ENCODE measurements at places on chromosomes 7 and 10.

DNA sequence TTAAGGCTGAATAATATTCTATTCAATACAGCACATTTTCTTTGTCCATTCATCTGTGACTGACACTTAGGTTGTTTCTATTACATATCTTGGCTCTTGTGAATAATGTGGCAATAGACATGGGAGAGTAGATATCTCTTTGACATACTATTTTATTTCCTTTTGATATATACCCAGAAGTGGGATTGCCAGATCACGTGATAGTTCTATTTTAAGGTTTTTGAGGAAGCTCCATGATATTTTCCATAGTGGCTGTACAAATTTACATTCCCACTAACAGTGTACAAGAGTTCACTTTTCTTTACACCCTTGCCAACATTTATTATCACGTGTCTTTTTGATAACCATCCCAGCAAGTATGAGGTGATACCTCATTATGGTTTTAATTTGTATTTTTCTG is 1114.7 kb downstream of the CNTNAP2 start:
- no peak for DNase-seq

DNA sequence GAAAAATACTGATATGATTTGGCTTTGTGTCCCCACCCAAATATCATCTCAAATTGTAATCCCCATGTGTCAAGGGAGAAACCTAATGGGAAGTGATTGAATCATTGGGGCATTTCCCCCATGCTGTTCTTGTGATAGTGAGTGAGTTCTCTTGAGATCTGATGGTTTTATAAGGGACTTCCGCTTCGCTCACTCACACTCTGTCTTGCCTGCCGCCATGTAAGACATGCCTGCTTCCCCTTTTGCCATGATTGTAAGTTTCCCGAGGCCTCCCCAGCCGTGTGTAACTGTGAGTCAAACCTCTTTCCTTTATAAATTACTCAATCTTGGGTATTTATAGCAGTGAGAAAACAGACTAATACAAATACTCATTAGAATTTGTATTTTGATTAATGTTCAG is 5.1 kb upstream of the MRPS17 start:
- no peak for DNase-seq

DNA sequence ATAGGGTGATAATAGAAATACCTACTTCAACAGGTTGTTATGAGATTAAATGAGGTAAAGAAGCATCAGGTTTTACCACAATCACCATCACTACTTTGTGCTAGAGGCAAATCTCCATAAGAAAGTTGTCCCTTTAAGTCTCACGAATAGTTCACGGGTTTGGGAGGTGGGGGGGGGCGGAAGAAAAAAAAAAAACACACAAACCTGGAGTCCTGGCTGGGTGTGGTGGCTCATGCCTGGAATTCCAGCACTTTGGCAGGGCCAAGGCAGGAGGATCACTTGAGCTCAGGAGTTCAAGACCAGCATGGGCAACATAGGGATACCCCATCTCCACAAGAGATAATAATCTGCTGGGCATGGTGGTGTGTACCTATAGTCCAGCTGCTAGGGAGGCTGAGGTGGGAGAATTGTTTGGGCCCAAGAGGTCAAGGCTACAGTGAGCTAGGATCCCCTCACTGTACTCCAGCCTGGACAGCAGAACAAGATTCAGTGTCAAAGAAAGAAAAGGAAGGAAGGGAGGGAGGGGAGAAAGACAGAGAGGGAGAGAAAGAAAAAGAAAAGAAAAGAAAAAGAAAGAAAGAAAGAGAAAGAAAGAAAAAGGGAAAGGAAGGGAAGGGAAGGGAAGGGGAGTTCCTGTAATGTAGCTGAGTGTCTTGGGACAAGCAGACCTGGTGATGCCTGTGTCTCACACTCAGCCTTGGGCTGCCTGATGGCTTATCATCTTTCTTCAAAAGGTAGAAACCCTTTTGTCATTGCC is 231.4 kb downstream of the CREB5 start:
- DNase-seq: no peak

GRCh38 chr7:47093320-47094234 is 488.3 kb downstream of the TNS3 start:
- DNase-seq: no peak

DNA sequence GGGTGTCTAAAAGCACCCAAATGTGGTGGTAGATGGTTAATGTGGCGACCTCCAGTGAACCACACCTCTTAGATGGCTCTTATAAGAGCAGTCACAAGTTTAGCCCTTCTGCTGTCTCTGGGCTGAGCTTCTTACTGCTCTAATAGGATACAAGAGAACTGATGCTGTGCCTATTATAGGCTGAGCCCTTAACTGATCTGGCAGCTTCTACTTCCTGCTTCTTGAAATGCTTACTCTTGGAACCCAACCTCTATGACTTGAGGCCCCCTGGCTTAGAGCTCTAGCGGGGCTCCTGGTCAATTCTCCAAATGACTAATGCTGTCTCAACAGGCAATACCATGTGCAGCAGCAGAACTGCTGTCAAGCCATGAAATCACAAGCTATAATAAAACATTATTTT is 35.0 kb upstream of the LSM8 start:
- no peak for DNase-seq

GRCh38 chr10:132163278-132163765 is 23.4 kb upstream of the DPYSL4 start:
- peak; percentile 73 for DNase-seq

- DNase-seq: no peak
These were observed 448 bp upstream of the NET1 start for GRCh38 chr10:5411941-5412276.
